ENCODE measurements at places on chromosomes 2 and 18.

DNA sequence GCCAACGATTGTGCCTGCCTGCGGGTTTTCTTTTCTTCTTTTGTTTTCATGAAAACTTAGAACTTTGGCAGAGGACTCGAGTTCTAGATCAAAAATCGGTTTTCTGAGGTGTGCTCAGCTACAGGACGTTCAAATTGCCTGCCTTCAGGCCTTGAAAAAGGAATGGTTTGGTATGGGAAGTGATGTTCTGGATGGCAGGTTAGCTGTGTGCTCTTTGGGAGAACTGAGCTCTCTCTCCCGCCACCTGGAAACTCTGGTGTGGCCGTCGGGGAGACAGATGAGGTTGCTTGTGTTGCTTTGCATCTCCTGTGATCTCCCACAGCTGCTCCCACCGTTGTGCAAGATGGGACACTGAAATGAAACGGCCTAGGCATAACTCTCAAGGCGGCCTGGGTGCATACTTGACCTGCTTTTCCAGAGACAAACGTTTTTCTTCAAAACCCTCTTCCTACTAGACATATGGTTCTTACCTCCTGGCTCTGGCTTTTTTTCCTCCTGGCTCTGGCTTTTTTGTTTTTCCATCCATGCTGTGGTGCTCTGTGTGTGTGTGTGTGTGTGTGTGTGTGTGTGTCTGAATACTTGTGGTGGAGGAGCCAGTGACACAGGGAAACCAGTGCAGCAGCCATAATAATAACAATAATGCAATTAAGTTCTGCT lies 2.0 kb downstream of the FMNL2 start:
- peak; percentile 65 for DNase-seq

- DNase-seq, result no peak
Measured at GRCh38 chr18:54358495-54359040, 862 bp downstream of the C18orf54 start.

- DNase-seq, result no peak
Measured at GRCh38 chr2:74693668-74694067, 39.6 kb downstream of the SEMA4F start.

GRCh38 chr2:39816845-39817244 lies 37.8 kb upstream of the THUMPD2 start:
- no peak for DNase-seq

DNA sequence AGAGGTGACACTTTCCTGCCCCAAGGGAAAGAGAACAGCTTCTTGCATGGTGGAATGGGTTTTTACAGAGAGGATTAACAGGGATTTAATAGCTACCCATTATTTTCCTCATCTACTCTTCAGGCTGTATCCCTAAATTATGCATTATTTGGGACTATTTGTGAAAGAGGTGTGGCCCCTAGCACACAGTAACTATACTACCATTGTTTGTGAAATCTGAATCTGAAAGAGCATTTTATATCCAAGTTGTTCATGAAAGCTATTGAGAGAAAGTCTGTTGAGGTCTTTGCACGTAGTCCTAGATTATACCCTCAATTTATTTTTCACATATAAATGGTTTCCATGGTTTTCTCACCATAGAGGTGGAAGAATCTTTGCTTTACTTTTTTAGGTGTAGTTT lies 78.1 kb downstream of the SPTBN1 start:
- no peak for DNase-seq
